Natural killer cell (primary cell): ENCODE measurements at places on chromosomes 5 and 9. TPM values are rescaled to one million over a fixed set of nuclear protein-coding genes. Genes with fewer than 3 reads are reported as not detected.

- no peaks in the 10 kb centered on the region for H3K27me3 ChIP-seq
- no peaks in the 10 kb centered on the region for H3K4me1 ChIP-seq
- H3K4me3 ChIP-seq, result no peak overlapping the region
- H3K27ac ChIP-seq, result no peak overlapping the region
Measured at GRCh38 chr5:120550358-120550757, 86.3 kb downstream of the PRR16 start.

- DNase-seq, result no peak
- no peak overlapping the region for H3K4me3 ChIP-seq
- H3K27me3 ChIP-seq, result no peaks in the 10 kb centered on the region
Measured at GRCh38 chr5:7728076-7728475, 122.9 kb downstream of the CFAP90 start.

GRCh38 chr9:35945341-35946018 is 12.5 kb downstream of the OR2S2 start:
- no peaks in the 10 kb centered on the region for H3K4me1 ChIP-seq
- H3K27ac ChIP-seq, result no peak overlapping the region
- H3K27me3 ChIP-seq, result no peaks in the 10 kb centered on the region

DNA sequence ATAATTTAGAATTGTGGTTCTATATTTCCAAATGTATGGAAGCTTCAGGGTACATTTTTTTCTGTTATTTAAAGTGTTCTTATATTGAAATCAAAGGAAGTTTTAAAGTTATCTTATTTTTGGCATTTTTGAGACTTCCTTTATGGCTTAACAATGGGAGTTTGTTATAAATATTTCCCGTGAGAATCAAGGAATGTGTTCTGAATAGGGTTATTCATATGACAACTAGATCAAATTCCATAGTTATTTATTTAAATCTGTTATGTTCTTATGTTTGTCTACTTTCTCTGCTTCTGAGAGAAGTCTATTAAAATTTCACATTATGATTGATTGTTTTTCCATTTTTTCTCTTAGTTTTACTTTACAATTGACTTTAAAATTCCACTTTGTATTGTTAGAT is 135.1 kb downstream of the ADAMTS16 start:
- H3K36me3 ChIP-seq, result no peaks in the 10 kb centered on the region
- H3K4me3 ChIP-seq, result no peak overlapping the region
- H3K27me3 ChIP-seq, result no peaks in the 10 kb centered on the region
- H3K4me1 ChIP-seq, result no peaks in the 10 kb centered on the region
- no peak for DNase-seq

DNA sequence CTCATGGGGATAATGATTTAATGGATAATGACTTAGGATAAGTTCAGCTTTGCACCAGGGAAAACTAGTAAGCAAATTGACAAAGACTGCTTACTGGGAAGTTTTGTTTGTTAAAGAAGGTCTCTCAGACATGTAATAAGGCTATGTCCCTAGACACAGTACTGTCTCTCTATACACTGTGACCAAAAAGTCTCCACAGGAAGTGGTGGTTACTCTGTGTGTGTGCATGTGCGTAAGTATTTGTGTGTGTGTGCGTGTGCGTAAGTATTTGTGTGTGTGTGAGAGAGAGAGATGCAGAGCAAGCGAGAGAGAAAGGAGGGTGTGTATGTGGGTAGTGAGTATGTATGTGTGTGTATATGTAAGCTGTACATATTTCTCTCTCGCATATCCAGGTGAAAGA is 229.6 kb downstream of the GLIS3 start:
- H3K36me3 ChIP-seq, result no peaks in the 10 kb centered on the region
- H3K27me3 ChIP-seq, result no peaks in the 10 kb centered on the region
- peaks cover 3% of the 10 kb centered on the region for H3K4me1 ChIP-seq
- no peak for DNase-seq
- H3K4me3 ChIP-seq, result no peak overlapping the region

DNA sequence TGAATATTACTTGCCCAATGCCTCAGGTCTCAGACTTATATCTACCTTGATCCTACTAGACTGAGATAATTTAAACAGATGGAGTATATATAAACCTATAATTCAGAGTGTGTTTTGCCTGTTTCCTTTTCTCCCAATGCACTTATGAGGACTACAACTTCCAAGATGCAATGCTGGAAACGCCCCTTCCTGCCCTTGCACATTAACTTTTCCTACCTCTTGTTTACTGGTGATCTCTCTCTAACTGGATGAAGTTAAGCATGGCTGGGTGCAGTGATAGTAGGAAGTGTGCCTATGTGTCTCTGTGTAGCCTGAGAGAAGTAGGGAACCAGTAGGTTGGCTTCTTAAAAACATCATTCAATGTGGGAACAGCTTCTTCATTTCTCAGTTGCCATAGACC is 115.2 kb downstream of the SVEP1 start:
- H3K27ac ChIP-seq, result no peak overlapping the region
- H3K27me3 ChIP-seq, result no peaks in the 10 kb centered on the region
- no peak for DNase-seq
- no peak overlapping the region for H3K4me3 ChIP-seq
- H3K4me1 ChIP-seq, result no peaks in the 10 kb centered on the region

DNA sequence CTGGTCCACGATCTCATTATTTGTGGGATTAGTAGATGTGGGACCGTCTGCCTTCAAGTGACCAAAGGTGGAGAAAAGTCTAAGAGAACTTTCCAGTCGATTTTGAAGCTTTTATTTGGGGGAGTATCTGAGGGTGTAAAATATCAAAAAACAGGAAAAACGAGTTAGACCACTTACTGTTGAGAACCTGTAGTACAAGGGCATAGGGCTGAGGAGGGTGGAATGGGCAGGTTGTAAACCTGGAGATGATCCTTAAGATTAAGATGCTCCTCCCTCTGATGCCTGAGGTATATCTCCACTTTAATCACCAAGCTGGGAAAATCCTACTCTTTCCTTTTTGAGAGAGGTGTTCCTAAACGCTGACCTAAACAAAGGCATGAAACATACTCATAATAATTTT is 32.0 kb upstream of the GTF2H2C start:
- no peak for DNase-seq
- H3K36me3 ChIP-seq, result no peaks in the 10 kb centered on the region
- H3K4me3 ChIP-seq, result no peak overlapping the region
- H3K27ac ChIP-seq, result no peak overlapping the region

DNA sequence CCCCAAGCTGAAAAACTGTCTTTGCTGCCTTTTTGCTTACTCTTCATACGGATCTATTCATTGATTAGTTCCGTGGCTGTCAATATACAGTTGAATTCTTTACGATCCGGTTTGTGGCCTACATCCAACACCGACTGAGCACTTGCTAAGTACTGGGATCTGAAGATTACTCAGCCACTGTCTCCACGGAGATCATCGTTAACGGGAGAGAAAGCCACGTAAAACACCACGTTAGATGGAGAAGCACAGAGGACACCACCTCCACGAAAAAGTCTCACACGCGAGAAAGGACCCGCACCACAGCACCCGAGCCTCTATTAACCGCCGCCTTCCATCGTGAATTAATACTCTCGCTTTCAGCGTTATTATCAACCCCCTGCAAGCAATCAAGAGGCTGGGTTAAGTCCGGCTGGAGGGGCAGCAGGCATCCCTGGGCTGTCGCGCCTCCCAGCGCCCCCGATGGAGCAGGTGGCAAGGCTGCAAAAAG is 650 bp downstream of the ELP1 start:
- DNase-seq, result no peak
- peaks cover 12% of the 10 kb centered on the region for H3K4me1 ChIP-seq
- H3K4me3 ChIP-seq, result peak overlapping the region; percentile 89
- H3K27me3 ChIP-seq, result no peaks in the 10 kb centered on the region
- peak overlapping the region; percentile 86 for H3K27ac ChIP-seq

DNA sequence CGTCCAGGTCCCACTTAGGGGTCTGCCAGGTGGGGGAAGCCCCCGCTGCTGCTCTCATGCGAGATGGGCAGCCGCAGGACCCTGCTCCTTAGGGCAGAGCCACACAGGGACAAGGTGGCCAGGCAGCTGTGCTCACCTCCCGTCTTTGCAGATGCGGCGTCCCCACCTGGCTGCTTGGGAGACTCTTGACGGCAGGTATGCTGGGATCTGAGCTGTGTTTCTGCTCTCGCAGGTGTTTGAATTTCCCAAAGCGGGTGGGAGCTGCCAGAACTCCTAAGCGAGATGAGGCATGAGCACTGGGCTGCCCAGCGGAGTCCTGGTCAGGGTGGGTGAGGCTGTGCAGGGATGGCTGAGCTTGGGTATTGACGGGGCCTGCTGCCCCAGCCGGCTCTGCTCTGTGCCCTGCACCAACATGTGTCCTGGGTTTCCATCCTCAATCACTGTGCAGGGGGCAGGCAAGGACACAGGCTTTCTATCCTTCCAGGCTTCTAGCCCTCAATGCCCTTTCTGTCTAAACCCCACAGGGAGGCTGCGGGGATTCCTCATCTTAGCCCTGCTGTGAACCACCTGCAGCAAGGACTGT is 151.4 kb downstream of the ICE1 start:
- no peak overlapping the region for H3K4me3 ChIP-seq
- no peaks in the 10 kb centered on the region for H3K27me3 ChIP-seq
- no peak for DNase-seq

DNA sequence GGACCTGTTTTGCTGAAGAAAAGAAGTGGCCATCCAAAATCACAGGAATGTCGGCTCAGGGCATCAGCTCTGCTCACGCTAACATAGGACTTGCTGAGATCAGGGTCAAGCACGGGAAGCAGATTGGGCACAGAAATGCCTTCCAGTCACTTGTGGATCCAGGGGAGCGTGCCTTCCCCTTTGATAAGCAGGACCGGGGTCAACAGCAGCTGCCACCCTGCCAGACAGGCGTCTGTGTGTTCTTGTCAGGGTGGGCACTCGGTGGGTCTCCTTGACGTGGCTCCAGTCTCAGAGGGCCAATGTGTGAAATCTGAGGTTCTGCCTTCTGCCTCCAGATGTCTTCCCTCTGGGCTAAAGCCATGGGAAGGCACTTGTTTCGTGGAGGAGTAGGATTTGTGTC is 313.7 kb upstream of the IRX4 start:
- no peaks in the 10 kb centered on the region for H3K36me3 ChIP-seq
- no peaks in the 10 kb centered on the region for H3K27me3 ChIP-seq
- no peak overlapping the region for H3K27ac ChIP-seq
- no peaks in the 10 kb centered on the region for H3K4me1 ChIP-seq

GRCh38 chr9:18906656-18907395 is 126.2 kb downstream of the SAXO1 start:
- no peak overlapping the region for H3K27ac ChIP-seq
- H3K36me3 ChIP-seq, result no peaks in the 10 kb centered on the region
- H3K4me3 ChIP-seq, result no peak overlapping the region
- no peak for DNase-seq
- no peaks in the 10 kb centered on the region for H3K4me1 ChIP-seq

DNA sequence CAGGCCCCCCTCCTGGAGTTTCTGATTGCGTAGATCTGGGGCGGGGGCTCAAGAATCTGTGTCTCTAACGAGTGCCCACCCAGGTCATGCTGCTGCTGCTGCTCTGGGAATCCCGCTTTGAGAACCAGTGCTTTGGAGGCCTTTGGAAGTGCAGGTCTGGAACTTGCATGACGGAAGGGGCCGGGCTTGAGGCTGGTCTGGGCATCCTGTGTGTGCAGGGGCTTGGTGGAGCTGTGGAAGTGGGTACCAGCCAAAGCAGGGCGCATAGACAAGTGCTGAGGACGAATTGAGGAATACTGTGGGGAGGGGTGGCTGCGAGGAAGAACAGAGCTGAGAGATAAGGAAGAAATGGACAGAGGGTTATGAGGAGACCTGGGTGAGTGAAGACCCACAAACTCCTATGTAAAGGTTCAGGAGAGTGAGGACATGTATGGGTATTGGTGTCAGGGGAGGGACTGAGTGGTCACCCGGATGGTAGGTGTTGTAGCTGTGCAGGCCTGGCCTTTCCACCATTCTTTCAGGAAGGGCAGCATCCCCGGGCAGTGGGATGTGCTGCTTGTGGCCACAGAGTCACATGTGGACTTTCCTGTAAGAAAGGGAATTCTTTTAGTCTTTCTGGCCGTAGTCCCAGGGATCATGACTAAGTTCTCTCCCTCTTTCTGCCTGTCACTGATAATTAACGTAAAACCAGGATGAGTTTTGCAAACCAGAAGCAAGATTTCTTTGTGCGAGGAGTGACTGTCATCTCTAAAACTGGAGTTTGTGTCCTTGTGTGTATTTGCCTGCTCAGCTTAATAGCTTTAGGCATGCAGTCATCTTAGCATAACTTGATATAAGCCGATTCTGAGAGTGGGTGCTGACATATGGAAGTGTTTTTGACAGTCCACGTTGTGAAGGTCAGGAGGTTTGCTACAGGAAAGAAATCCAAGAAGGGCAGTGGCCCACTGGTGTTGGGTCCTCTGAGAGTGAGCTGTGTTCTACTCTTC is 43.3 kb upstream of the TJP2 start:
- H3K36me3 ChIP-seq, result no peaks in the 10 kb centered on the region
- no peak overlapping the region for H3K4me3 ChIP-seq
- H3K4me1 ChIP-seq, result no peaks in the 10 kb centered on the region
- no peaks in the 10 kb centered on the region for H3K27me3 ChIP-seq
- H3K27ac ChIP-seq, result no peak overlapping the region
- no peak for DNase-seq

The AP3B1 gene
- total RNA-seq, result 58.2 TPM

The ZNF608 gene
- total RNA-seq, result not detected

The PHF2 gene
- 28.1 TPM for total RNA-seq

The TIMD4 gene
- total RNA-seq, result 3.0 TPM

The RANBP6 gene
- total RNA-seq, result 31.3 TPM

The AK3 gene
- total RNA-seq, result 18.6 TPM

The FAM151B gene
- total RNA-seq, result 0.45 TPM

The OTP gene
- total RNA-seq, result not detected

The PRLR gene
- 0.05 TPM for total RNA-seq

The BTNL3 gene
- total RNA-seq, result not detected

The MLLT3 gene
- 24.3 TPM for total RNA-seq

The HTR1A gene
- total RNA-seq, result not detected

The C9orf50 gene
- not detected for total RNA-seq
